A549 treated with DMSO at 1 μM for 4 hours (cell line): ENCODE measurements at places on chromosomes 4 and X. TPM values are rescaled to one million over a fixed set of nuclear protein-coding genes. Genes with fewer than 3 reads are reported as not detected.

JCHAIN gene
- total RNA-seq: 0.07 to 0.16 TPM (median 0.10 TPM) in 3 of 5 replicates, not detected in the others

PPP1R2C gene
- total RNA-seq: not detected in 5 replicates

TMEM31 gene
- 0.14 to 0.16 TPM in 2 of 5 replicates, not detected in the others for total RNA-seq

MAGEC3 gene
- not detected in 5 replicates for total RNA-seq

UGT2B15 gene
- 0.06 to 0.11 TPM (median 0.08 TPM) in 4 of 5 replicates, not detected in the other for total RNA-seq

HSFX4 gene
- total RNA-seq: not detected in 5 replicates

MUC7 gene
- not detected in 5 replicates for total RNA-seq

NHS gene
- 5.7 to 8.1 TPM (median 7.1 TPM) in 5 replicates for total RNA-seq

ADAMTS3 gene
- total RNA-seq: 0.02 TPM in 1 of 5 replicates, not detected in the others

STS gene
- total RNA-seq: 2.1 to 3.1 TPM (median 2.4 TPM) in 5 replicates

SGCB gene
- total RNA-seq: 16.7 to 23.9 TPM (median 20.2 TPM) in 5 replicates

CXCL1 gene
- 13.1 to 17.1 TPM (median 15.9 TPM) in 5 replicates for total RNA-seq

FAM184B gene
- total RNA-seq: 0.02 to 0.05 TPM (median 0.03 TPM) in 3 of 5 replicates, not detected in the others

PWWP3B gene
- total RNA-seq: not detected in 5 replicates

BCORL1 gene
- total RNA-seq: 5.6 to 10.3 TPM (median 9.3 TPM) in 5 replicates

ZBTB33 gene
- 9.4 to 16.2 TPM (median 13.7 TPM) in 5 replicates for total RNA-seq

CCDC158 gene
- 0.02 to 0.03 TPM in 2 of 5 replicates, not detected in the others for total RNA-seq

GYPB gene
- total RNA-seq: not detected in 5 replicates

PDE6B gene
- total RNA-seq: not detected in 5 replicates

TMPRSS11B gene
- total RNA-seq: 0.04 TPM in 1 of 5 replicates, not detected in the others

MAOA gene
- 0.16 to 0.49 TPM (median 0.40 TPM) in 5 replicates for total RNA-seq

TDO2 gene
- total RNA-seq: 0.28 to 1.2 TPM (median 0.91 TPM) in 5 replicates

GNRHR gene
- not detected in 5 replicates for total RNA-seq

SLC6A14 gene
- 0.02 TPM in 1 of 5 replicates, not detected in the others for total RNA-seq

SMIM10L2A gene
- 0.17 to 0.29 TPM (median 0.17 TPM) in 5 replicates for total RNA-seq

GPM6B gene
- total RNA-seq: not detected in 5 replicates

WDR44 gene
- total RNA-seq: 10.8 to 16.7 TPM (median 13.2 TPM) in 5 replicates

GPR173 gene
- 0.01 to 0.02 TPM in 2 of 5 replicates, not detected in the others for total RNA-seq

SSX2B gene
- not detected in 5 replicates for total RNA-seq

SPANXB1 gene
- total RNA-seq: 2.2 to 4.0 TPM (median 3.3 TPM) in 5 replicates

IL21 gene
- not detected in 5 replicates for total RNA-seq

TKTL2 gene
- not detected in 5 replicates for total RNA-seq
